Fibroblast of skin of left quadriceps (primary cell): ENCODE measurements at places on chromosomes 11 and 22.

DNA sequence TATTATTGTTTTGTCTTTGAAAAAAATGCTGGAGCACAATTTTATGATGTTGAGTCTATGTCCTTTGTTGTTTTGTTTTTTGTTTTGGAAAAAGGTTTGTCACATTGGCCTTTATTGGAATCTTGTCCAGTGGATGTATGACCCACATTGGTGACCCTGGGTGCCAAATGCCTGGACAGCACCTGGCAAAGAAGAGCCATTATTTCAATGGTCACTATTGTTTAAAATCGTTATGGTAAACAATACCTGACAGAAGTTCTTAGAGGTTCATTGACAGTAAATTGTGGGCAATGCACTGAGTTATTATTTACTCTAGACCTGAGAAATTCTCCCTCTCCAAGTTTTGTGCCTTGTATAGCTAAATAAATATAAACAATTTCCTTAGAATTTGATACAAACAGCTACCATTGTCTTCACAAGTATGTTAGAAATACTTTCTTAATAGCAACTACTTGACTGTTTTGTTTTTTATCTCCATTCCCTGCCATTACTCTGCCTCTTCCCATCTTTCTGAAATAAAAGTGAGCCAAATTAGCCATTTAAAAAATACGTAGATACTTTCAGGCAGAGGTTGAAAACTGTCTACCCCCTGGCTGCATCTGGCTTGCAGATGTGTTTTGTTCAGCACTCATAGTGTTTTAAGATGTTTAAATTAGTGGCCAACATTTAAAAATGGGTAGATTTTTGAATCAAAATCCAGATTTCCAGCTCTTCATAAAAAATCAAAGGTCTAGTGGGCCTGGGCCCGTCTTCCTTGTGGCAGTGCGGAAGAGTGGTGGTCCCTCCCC is 39.9 kb downstream of the BMAL1 start:
- DNase-seq = no peak

GRCh38 chr11:2700415-2701211 is 819 bp upstream of the KCNQ1OT1 start:
- DNase-seq = no peak

DNA sequence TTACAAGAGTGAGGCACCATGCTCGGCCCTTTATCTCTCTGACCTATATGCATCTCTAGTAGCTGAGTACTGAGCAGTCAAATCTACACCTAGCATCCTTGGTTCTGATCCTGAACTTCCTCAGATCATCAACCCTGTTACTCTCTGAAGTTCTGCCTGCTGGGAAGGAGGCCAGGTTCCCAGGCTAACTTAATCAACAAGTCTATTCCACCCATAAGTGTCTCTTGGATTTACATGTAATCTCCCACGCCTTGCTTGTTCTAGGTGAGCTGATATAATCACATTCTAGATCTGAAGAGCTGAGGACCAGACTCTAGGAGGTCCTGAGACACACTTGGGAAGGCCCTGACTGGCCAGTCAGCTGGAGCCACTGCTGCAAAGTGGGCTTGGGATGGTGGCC is 22.1 kb downstream of the CABP7 start:
- DNase-seq = no peak

- no peak for DNase-seq
These were observed 31.2 kb upstream of the CLNS1A start for GRCh38 chr11:77668760-77669159.

DNA sequence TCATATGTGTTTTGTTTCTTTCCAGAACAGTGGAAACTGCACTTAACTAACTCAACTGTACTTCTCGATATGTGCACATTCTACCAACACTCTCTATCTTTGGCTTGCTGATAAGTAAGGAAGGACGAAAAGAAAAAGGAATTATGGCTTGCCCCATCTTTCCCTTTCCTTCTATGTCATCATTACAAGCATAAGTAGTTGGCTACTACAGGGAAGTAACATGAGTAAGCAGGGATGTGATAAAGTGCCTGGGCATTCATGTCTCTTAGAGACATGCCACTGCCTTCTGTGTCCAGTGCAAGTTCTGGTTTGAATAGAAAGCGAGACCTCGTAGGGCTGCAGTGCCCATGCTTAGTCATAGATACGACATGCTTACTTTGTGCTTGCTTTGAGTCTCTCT is 342.5 kb downstream of the ETS1 start:
- DNase-seq = no peak
